ENCODE measurements at places on chromosomes 6 and 20. TPM values are rescaled to one million over a fixed set of nuclear protein-coding genes. Genes with fewer than 3 reads are reported as not detected.

DNA sequence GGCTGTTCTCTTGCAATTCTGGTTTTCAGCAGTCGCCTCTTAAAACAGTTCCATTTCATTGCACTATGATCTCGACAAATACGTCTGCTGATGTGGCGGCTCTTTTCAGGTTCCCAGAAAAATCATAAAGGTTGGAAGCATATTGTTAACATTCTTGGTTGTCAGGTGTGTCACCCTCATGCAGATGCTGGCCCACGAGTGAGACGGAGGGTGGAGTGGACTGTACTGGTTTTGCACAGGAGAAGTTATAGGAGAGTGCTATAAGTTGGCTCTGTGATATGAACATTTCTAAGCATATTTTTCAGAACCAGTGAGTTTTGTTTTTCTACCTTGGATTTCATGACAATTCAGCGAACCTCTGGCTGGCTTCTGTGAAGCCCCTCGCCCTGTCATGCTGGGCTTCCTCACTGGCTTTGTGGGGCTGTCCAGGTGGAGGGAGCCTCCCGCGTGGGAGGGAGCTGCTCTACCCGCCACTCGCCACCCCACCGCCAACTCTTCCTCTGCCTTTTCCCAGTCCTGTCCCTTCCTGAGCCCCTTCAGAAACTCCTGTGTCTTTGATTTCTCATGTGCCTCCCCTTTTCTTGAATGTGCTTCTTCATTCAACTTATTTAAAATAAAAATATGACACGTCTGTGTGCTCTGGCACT, 10.6 kb downstream of the IRF4 start:
- no peak for ATAC-seq

GRCh38 chr6:39137245-39137644, 22.3 kb upstream of the SAYSD1 start:
- no peak for ATAC-seq

The HLA-DQB1 gene
- not detected for total RNA-seq

The OLIG3 gene
- total RNA-seq = 0.19 TPM
